Fibroblast of the aortic adventitia (primary cell): ENCODE measurements at places on chromosomes 5 and 9.
A peak's percentile ranks its signal among the peaks of the same experiment; 100 is the strongest.

DNA sequence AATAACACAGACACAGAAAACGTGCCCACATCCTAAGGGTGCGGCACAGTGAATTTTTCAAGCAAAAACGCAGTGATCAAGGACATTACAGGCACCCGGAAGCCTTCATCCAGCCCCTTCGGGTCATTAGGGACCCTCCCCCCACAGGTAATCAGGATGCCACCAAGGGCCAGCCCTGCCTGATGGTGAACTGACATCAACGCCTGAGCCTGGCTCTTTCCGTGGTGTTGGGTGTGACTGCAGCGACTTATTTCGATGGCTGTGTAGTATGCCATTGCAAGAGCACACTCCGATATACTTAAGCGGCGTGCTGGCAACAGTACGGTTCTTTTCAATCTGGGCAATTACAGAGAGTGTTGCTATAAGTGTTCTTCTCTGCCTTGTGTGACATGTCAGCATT is 310.0 kb upstream of the IRX1 start:
- DNase-seq: no peak

- DNase-seq: no peak
Measured at GRCh38 chr5:16596581-16596940, 20.2 kb downstream of the RETREG1 start.

- peak; percentile 14 for DNase-seq
Measured at GRCh38 chr9:71975833-71976232, 64.4 kb downstream of the C9orf85 start.

- no peak for DNase-seq
Measured at GRCh38 chr9:129888293-129889121, 53.2 kb downstream of the USP20 start.

DNA sequence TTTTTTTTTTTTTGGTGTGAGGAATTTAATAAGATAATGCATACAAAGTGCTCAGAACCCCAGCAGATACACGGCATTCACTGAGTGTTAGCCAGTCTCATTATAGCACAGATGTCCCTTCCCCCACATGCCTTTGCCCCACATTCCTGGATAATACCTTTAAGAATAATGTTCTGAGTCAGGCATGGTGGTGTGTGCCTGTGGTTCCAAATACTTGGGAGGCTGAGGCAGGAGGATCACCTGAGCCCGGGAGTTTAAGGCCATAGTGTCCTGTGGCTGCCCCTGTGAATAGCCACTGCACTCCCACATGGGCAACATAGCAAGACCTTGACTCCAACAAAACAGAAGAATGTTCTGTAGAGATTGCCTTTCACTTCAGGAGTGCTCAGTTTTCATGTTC is 24.2 kb upstream of the ANKRD18A start:
- no peak for DNase-seq

- DNase-seq: no peak
Measured at GRCh38 chr5:114402206-114402605, 40.3 kb downstream of the KCNN2 start.

DNA sequence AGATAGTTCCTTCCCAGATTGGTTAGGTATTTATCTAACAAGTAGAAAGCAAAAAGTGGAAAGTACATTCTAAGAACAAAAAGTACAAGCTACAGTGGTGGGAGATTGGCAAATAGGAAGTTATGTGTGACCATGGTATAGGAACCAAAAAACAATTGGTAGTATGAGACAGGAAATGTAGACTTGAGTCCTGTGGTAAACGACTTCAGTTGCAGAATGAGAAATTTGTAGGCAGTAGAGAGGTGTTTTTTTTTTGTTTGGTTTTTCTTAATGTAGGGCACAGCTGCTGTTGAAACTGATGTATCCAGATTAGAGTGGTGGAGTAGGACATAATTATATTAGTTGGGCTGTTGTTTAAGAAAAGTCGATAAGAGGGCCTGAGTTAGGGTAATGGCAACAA is 72.0 kb downstream of the CCNH start:
- DNase-seq: no peak

DNA sequence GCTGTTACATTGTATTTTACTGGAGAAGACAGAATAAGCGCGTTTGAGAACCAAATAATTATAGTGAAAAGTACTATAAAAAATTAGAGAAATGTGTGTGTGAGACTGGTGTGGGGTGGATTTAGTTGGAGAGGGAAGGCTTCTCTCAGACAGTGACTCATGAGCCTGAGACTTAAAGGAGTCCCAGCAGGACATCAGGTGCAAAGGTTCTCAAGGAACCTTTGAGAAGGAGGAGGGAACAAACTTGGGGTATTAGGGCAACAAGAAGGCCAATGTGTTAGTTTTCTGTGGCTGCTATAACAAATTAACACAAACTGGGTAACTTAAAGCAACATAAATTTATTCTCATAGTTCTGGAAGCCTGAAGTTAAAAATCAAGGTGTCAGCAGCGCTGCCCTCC is 4.9 kb downstream of the DDX4 start:
- no peak for DNase-seq

GRCh38 chr5:78064941-78065472 is 229.5 kb downstream of the AP3B1 start:
- DNase-seq: no peak

DNA sequence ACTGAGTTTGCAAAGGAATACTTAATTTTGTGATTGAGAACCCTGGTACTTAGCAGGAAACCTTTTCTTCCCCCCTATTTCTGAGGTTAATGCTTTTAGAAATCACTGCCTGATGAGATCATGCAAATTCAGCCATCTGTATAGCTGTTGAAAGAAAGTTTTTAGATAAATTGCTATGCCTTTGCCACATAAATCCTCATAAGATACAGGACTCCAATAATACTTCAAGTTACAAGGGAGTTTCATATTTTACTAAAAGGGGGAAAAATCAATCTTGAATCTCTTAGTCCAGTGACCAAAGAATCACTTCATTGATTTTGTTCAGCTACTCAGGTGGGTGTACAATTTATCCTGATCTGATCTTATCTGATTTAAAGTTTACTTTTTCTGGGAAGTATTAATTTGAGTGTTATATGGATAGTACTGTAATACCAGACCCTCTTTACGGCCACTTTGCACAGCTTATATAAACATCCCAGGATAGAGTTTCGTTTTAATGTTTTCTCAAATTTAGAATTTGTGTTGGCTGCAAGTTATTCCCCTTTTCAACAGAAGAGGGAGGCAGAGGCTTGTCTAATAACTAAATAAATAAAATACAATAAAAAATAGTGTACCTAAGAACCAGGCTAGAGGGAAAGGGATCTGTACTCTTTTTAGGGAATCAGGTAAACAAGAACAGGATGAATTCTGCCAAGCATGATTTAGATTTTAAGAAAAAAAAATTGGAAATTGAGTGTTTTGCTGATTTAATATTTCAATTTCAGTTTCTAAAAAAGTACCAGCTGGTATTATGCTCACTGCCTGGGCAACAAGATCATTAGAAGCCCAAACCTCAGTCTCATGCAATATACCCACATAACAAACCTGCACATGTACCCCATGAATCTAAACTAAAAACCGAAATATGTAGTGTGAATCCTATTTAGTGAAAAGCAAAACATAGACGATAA is 69.1 kb downstream of the PSAT1 start:
- DNase-seq: peak; percentile 42

DNA sequence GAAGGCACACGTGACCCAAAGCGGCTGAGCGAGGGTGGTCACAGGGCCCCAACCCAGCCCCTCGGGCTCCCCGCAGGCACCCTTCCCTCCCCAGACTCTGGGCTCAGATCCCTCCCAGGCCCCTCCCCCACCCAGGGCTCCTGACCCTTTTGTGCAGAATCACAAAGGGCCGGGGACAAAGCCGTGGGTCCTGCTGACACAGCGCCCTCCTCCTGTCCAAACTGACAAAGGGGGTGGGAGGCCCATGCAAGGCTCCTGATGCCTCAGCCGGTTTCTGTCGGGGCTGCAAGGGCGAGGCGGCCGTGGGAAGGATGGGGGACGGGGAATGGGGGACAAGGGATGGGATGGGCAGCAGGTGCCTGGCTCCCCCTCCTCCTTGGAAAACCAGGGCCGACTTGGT is 43.5 kb upstream of the UBAC1 start:
- no peak for DNase-seq

DNA sequence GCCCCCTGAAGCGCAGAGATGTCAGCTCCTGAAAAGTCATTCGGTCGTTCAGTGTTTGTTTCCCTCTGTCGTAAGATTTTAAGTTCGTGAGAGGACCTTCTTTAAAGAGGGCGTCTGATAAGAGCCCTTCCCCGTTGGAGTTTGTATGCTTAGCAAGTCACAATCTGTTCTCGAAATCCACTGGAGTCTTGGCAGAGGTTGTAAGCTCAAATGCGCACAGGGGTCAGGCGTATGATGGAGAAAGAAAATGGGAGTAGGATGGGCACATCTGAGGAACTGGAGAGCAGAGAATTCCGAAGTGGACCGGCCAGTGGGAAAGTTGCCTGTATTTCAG is 710 bp downstream of the HSD17B4 start:
- DNase-seq: peak; percentile 66

GRCh38 chr5:5344051-5344571 is 78.4 kb upstream of the ICE1 start:
- DNase-seq: no peak

DNA sequence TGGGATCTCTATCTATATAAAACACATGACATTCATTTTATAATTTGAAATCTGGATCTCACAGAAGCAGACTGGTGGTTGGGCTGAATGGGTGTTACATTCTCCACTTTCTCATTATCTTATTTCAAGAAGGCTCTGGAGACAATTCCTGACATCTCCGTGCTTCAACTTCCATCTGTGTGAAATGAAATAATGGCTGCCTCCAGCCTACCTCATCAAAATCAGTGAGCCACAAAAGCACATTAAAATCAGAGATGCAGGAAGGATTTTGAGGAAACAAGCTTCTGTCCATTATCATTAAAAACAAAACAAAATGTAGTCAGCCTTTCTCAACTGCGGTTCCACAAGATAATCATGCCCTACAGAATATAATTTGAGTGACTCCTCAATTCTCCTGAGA is 958.3 kb upstream of the DMAC1 start:
- DNase-seq: no peak

DNA sequence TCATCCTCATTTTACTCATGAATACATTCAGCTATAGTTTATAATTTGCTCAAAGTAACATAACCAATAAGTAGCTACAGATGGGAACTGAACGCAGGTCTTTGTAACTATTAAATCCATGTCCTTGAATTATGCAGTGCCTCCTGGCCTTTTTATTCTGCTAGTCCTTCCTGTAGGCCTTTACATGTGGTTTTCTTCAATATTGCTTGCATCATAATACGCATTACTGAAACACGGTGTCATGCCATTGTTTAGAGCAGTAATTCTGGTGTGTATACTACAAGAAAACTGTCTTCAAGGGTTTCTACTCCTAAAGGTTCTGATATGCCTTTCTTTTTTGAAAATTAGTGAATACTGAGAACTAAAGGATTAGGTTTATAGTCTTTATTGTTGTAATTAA is 20.7 kb downstream of the CWC27 start:
- peak; percentile 53 for DNase-seq

DNA sequence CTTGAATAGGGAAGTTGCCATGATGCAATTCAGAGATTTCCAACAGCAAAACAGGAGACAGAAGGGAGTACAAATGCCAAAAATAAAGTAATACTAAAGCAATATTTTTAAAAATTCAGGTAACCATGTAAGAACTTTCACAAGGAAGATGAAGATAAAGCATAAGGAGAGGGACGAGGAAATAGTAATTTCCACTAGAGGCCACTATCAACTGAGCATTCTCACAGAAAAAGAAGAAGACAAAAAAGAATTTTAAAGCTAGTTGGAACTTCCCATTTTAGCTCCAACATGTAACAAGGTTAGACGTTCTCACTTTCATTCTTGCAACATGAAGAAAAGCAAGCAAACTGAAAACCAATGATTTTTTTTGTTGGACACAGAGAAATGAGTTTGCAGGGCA is 779.9 kb upstream of the CDH6 start:
- peak; percentile 7 for DNase-seq
